Activated CD8-positive, alpha-beta memory T cell treated with anti-CD3 and anti-CD28 coated beads, Interleukin-2, amount 10 ng/mL, durations not matched to agents 7 days and 5 days (primary cell): ENCODE measurements at places on chromosomes 3 and 15. TPM values are rescaled to one million over a fixed set of nuclear protein-coding genes. Genes with fewer than 3 reads are reported as not detected.

DNA sequence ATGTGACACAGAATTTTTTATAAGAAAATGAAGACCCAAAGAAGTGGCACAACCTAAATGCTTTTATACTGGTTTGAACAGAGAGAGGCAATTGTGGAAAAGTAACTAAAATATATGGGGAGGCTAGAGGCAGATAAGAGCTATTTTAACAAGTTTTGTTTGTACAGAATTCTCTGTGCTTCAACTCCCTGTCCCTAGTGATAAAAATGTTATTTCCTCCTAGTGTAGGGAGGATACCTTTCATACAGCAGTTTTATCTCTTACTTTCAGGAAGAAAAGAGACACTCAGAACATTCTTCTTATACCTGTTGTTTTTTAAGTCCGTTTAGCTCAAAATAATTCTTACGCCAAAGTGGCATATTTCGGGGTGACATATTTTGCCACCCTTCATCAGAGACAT lies 21.2 kb upstream of the ZNF639 start:
- DNase-seq = no peak

DNA sequence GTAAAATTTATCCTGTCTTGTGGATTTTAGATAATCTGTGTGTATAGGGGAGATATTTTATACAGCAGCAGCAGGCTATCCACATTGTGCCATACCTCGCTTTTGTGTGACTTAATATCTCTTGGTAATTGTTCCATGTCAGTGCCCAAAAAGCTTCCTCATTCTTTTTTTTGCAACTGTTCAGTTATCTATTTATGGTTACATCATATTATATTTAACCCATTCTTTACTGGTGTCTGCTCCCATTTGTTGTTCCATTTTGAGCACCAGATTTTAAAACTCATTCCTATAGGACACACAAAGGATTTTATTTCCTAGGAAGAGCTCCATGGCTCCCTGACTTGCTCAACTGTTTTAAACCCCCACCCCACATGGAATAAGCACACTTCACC lies 86.3 kb upstream of the RASGRP1 start:
- no peak for DNase-seq

- no peak for DNase-seq
These were observed 28.4 kb downstream of the KAT2B start for GRCh38 chr3:20068512-20069177.

DNA sequence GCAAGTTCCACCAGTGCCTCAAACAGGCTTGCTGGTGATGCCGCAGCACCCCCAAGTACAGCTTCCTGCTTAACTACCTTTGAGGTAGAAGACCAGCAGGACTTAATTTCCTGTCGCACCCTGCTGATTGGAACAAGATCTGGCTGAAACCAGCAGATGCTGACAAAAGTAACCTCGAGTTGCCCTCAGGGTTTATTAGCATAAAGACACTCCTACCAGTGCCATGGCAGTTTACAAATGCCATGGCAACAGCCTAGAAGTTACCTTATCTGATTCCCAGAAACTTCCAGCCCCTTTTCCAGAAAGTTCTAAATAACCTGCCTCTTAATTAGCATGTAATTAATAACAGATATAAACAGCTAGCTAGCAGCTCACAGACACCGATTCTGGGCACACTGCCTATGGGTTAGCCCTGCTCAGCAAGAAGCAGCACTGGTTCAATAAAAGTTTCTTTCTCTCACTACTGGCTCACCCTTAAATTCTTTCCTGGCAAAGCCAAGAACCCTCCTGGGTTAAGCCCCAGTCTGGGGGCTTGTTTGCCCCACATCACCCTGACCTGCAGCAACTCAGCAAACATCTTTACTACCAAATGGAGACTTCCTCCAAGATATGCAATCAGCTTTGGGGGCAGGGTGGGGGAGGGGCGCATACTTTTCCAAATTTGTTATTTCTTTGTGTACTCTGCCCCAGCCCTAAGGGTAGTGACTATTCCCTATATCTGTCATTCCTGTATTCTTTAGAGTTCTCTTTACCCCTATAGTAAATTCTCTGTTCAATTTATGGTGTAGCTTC lies 54.2 kb downstream of the MAP4 start:
- DNase-seq = peak; percentile 69

DNA sequence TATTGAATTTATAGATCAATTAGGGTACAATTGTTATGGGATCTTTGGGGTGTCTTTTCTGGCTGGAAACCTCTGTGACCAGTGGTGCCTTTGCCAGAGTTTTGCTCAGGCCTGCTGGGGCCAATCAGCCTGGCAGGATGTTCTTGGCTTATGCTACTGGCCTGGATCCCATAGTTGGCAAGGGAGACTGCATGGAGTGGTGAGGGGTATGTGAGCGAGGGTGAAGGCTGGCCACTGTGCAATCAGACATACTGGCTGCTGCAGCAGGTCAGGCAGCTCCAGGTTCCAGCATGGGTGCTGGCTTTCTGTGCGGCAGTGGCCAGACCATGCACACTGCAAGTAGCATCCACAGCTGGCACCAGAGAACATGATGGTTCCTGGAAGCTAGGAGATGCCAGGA lies 1053.2 kb upstream of the GBE1 start:
- no peak for DNase-seq

GRCh38 chr15:94306700-94307650 lies 75.6 kb downstream of the MCTP2 start:
- DNase-seq = peak; percentile 73

GRCh38 chr3:186532598-186533072 lies 11.5 kb downstream of the CRYGS start:
- DNase-seq = no peak

The FOXL2 gene
- 0.14 TPM for total RNA-seq

The NOP10 gene
- total RNA-seq = 249 TPM

The CHRNB4 gene
- total RNA-seq = not detected

The SLC22A13 gene
- 0.47 TPM for total RNA-seq
